Inflammatory macrophage treated with lipopolysaccharide for 4 hours (primary cell): ENCODE measurements at places on chromosomes 3 and 15.
A peak's percentile ranks its signal among the peaks of the same experiment; 100 is the strongest.

- no peak for DNase-seq
Observed at GRCh38 chr3:21613372-21614070, 137.5 kb downstream of the ZNF385D start.

DNA sequence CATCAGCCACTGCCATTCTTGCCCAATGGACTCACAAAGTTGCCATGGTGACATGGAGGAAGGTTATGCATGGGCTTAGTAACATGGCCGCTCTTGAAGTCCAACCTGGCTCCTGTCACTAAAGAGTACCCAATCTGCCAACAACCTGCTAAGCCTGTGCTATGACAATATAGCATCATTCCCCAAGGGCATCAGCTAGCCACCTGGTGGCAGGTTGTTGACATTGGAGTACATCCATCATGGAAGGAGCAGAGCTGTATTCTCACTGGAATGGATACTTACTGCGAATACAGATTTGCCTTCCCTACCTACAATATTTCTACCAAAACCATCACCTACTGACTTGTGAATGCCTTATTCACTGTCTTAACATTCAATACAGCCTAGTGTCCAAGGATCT lies 138.9 kb upstream of the RORA start:
- no peak for DNase-seq

DNA sequence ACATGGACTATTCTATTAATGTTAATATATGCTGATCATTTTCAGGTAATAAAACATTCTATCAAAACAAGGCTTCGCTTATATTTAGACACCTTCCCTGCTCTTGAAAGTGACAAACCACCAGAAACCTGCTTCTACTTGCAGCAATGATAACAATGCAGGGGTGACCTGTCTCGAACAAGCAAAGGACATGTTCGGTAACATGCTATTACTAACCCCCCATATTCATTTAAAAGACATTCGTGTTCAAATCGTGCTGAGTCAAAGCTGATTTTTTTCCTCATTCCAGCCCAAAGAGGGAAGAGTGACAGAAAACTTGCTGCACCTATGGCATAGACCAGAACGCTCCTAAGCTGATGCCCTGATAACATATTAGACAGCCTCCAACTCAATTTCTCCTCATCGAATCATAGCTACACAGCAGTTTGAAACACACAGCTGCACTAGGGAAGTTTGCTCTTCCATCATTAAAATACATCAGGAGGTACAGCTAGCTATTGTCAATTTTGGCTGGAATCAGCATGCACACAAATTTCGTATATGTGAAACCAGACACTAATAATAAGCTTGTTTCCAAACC lies 341.5 kb downstream of the FOXP1 start:
- no peak for DNase-seq

DNA sequence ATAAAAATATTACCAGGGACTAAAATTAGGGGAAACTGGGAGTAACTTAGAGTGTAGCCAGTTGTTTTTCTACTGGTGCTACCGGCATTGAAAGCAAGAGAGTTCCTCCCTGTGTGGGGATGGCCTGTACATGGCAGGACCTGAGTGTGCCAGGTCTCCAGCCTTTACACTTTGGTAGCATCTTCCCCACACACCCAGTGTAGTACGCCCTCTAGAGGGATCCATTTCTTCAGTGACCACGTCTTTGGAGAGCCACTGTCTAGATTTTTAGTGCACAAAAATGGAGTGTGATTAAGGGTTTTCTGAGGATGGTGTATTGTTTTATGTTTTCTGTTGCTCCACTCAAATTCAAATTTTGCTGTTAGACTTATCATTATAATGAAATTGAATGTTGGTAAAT lies 507.0 kb upstream of the TPRG1 start:
- DNase-seq = no peak

DNA sequence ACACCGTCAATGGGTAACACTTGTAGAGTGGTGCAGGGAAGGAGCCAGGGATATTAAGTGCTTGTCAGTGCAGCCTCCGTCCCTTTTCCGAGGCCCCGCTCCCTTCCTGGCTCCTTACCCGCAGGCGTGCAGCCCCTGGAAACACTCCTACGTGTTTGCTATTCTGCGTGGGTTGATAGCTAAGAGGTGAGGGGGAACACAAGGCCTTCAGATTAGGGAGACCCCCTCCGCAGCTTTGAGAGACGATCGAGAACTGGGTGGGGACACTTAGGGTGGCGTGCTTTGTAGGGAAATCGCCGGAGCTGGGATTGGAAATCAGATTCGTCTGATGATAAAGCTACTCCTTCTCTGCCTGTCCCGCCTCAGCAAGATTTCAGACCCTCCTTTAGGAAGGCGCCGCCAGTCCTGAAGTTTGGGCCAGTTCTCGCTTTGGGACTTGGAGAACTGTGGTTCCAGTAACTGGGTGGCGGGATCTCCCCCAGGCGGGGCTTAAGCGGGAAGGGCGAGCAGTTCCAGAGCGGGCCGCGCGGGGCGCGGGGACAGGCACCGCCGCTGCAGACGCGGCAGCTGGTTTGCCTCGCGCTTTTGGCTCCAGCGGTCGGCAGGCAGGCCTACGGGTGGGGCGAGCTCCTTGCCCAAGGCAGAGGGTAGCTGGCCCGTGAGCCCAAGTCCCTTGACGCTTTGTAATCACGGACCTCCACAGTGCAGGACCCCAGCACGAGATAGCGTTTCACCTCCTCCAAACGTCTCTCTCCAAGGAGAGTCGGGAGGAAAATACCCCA lies 8.0 kb upstream of the FAM107A start:
- DNase-seq = peak; percentile 66

- peak; percentile 70 for DNase-seq
Observed at GRCh38 chr3:186361762-186362536, at the start of gene DGKG. DGKG (minus strand) TSS chr3:186362234; CDS start chr3:186320459, 41,775 bp downstream.

GRCh38 chr15:100547961-100548360 lies 19.2 kb upstream of the CERS3 start:
- DNase-seq = no peak

DNA sequence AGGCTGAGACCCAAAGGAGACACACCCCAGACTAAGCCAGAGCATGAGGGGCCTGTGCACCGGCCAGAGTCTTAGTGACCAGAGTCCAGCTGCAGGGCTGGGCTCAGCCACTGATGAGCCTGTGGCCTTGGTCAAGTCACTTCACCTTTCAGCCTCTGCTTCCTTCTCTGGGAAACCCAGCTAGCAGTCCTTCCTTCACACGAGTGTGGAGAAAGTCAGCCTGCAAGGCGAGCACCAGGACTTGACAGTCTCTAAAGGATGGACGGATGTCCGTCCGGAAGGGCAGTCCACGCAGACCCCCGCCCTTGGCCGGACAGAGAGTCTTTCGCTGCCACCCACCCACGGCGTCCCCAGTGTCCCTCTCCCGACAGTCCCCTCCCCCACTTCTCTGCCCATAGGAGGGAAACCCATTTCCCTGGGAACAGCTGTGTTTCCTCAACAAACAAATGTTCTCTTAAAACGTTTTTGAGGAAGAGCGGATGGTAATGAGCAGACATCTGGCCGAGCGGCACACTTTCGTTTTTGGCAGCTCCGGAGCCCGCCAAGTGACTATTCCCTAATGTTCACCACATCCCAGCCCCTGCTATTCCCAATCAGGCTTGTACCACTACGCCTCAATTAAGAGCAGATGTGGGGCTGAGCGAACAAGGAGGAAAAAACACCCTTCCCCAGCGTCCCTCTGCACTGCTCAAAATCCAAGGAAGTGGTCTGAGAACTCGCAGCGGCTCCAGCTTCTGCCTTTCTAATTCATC lies 129.1 kb upstream of the SMAD3 start:
- no peak for DNase-seq

DNA sequence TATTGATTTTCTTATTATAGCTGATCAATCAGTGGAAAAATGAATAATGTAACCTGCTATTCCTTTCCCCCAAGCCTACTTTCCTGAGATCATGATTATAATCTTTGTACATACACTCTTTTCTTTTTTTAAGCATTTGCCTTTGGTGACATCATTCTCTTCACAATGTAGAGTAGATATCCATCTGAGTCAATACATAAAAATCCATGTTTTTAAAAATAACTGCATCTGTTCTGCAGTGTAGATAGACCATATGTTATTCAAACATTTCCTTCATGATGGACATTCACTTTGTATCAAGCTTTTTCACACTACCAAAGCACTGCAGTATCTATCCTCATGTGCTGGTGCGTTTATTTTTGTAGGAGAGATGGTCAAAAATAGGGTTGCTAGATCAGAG lies 211.1 kb downstream of the PTPRG start:
- DNase-seq = no peak

- no peak for DNase-seq
Observed at GRCh38 chr3:145457825-145458552, 703.0 kb downstream of the PLOD2 start.
